ENCODE measurements at places on chromosomes 1 and 21.

DNA sequence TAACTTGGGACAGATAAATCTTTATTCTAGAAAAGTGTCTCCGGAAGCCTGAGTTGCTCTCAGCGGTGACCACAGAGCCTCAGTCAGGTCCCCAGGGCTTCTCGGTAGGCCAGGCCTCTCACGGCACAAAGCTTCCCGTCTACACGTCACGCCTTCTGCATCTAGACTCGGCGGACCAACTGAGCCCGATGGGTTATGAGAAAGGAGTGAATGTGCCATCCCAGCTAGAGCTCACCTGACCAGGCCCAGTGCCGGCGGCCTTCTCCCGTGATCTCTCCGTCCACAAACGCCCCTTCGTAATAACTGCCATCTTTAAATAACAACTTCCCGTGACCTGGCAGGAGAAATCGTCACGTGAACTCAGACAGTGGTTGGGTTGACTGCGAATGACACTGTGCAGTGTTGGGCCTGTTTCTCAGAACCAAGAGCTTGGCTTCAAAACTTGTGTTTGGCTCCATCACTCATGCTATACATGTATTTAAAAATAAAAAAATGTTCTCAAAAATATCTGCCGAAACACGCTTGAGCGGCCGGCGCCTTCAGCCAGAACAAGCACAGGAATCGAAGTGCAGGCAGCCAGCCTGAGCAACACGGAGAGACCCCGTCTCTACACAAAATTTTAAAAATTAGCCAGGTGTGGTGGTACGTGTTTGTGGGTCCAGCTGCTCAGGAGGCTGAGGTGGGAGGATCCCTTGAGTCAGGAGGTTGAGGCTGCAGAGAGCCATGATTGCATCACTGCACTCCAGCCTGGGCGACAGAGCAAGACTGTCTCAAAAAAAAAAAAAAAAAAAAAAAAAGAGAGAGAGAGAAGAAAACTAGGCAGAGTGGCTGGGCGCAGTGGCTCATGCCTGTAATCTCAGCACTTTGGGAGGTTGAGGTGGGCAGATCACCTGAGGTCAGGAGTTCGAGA, 3.1 kb downstream of the MORN1 start:
- DNase-seq, result no peak

DNA sequence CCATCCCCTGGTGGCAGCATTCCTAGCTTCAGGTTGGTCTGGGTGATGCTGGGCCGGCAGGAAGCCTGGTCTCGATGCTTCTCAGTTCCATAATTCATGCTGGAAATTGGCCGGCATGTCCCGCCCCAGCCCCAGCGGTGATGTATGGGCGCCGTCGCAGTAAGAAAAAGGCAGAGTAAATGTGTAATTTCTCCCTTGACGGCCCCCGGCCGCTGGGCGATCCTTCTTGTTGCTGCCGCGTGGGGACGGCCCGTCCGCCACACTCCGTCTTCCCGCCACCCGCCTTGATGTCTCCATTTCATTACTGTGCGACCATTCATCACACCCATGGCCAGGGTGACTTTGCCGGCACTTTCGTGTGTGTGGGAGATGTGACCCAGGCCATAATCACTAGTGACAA, 8.5 kb downstream of the DMAP1 start:
- DNase-seq, result no peak

DNA sequence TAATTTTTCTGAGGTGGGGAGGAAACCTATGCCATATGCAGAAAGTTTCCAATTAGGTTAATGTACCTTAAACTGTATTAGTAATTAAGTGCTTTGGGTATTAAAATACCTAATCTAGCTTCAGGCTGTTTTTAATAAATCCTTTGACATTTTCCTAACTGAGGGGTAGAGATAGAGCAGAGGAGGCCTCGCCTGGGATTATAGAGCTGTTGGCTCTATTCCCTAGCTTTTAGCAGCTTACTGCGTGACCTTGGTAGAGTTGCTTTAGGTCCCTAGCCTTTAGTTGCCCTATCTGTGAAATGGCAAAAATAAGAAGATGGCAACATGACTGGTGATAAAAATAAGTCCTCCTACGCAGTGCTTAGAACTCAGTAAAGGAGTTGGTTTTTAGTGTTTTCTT, 621.0 kb downstream of the LMO4 start:
- DNase-seq, result no peak

GRCh38 chr21:36788120-36788638, 89.3 kb downstream of the SIM2 start:
- DNase-seq, result no peak

DNA sequence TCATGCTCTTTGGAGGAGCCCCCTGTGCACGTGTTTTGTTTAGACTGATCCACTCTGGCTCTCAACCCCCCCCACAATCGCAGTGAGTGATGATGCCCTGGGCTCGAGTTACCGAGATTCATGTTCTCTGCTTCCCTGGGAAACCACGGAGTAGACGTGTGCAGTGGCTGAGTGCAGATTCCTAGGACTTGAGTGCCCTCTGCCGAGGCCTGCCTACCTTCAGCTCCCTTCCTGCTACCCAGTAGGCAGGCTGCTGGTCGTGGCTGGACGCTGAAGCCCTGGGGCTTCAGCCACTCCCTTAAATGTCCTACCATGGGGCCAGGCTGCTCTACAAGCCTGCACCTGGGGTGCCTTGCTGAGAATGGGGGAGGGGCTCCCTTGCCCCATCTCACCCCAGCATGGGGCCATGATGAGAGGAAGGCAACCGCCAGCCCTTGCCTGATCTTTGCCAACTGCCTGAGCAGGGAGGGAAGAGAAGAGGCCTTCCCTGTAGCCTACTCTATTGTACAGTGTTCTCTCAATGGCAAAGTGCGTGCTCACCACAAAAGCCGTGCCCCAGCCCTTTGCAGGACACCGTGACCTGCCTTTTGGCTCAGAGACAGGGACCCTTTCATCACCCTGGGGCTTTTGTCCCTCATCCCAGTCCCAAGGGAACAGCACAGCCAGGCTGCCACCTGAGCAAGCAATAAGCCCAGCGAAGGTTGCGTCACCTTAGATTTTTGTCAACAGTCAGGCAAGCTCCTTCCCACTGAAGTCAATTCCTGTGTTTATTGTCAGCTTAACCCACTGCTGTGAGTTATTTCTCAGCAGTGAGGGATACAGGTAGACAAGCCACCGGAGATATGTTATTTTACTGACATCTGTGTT, 4.1 kb upstream of the GRIK3 start:
- peak; percentile 38 for DNase-seq

GRCh38 chr1:82795508-82796149, 994.9 kb downstream of the ADGRL2 start:
- DNase-seq, result no peak

- DNase-seq, result no peak
Observed at GRCh38 chr1:197302775-197303174, 34.7 kb downstream of the CRB1 start.

DNA sequence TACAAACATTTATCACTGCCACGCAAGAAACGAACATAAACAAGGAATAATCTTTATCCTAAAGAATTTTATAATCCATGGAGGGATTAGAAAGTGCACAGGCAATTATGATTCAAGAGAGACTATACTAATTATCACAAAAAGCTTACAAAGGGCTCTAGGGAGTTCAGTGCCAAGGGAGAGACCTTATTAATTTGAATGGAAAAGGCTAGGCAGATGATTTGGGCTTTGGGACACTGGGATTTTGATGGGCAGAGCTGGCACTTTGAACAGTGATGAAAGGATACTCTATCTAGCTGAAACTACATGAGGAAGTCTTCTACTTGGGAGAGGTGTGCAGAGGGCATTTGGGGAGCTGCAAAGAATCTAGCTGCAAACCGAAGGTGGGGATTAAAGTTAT, 48.9 kb upstream of the IVNS1ABP start:
- DNase-seq, result no peak

DNA sequence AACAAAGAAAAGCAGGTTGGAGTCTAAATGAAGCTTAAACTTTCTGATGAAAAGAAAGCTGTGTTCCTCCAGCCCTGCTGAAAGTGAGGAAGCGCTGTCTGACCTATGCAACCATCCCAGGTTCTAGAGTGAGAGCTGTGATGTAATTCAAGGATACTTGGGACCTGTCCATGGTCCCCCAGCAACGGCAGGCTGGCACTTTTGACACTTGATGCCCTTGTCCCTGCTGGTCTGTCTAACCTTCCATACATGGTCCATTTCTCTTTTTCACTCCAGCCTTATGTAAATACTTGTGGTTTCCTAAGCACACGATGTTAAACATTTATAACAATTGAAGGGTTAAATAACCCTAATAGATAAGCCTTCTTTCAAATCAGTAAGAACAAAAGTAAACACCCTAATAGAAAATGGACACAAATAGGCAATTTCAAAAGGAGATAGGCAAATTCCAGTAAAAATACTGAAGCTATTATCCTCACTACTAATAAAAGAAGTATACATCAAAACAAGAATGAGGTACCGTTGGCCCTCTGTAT, 17.7 kb upstream of the KDM4A start:
- DNase-seq, result no peak

GRCh38 chr1:214285610-214286440, 4.9 kb downstream of the SMYD2 start:
- no peak for DNase-seq

GRCh38 chr1:58214674-58215073, 331.9 kb downstream of the OMA1 start:
- DNase-seq, result no peak

GRCh38 chr1:158112994-158113758, 67.5 kb upstream of the CD1D start:
- peak; percentile 65 for DNase-seq

GRCh38 chr1:93080179-93080823, 1.2 kb downstream of the MTF2 start:
- no peak for DNase-seq

GRCh38 chr1:205493241-205494085, 11.0 kb upstream of the CDK18 start:
- DNase-seq, result no peak

GRCh38 chr1:56709269-56709880, 64.3 kb downstream of the PRKAA2 start:
- no peak for DNase-seq

DNA sequence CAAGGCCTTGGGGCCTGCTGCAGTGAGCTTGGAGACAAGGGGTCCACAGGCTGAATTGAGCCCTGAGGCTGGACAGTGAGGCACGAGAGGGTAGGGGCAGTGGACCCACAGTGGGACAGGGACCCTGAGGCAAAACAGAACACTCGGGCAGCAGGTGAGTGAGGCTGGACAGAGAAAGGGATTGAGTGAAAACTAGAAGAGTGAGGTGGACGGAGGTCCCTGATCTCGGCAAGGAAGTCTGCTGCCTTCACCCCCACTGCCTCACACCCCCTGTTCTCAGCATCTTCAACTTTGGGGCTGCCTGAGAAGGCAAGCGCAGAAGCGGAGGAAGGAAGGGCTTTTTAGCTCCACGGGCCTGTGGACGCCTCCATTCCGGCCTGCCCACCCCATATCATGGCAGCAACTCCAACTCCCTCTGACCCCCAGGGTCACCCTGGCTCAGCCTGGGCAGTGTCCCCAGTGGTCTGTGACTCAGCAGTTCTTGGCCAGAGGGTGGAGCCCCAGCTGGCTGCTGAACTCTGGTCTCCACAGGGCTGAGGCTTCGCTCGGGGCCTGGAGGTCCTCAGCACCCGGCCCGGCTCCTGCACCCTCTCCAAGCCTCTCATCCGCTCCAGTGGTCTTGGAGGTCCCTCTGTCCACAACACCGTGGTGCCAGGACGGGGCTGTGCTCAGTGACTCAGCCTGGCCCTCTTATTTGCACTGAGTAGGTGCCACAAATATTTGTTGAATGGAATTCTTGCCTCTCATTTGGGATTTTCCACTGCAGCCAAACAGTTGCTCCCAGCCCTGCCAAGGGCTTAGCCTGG, 60.0 kb upstream of the EPS8L3 start:
- DNase-seq, result no peak

- no peak for DNase-seq
Observed at GRCh38 chr21:44890338-44890931, 16.9 kb upstream of the PTTG1IP start.

GRCh38 chr1:99599678-99600175, 46.2 kb upstream of the PALMD start:
- DNase-seq, result no peak

- DNase-seq, result no peak
Observed at GRCh38 chr1:231233735-231234417, 7.1 kb upstream of the GNPAT start.

GRCh38 chr1:29920316-29920715, 684.0 kb downstream of the PTPRU start:
- no peak for DNase-seq

- DNase-seq, result no peak
Observed at GRCh38 chr1:15851210-15852035, 3.9 kb downstream of the SPEN start.

GRCh38 chr1:235925016-235925415, 58.3 kb upstream of the LYST start:
- no peak for DNase-seq

GRCh38 chr1:13556224-13556764, 27.3 kb upstream of the PDPN start:
- DNase-seq, result no peak

GRCh38 chr1:111719674-111720132, 19.5 kb downstream of the INKA2 start:
- no peak for DNase-seq

GRCh38 chr1:214380986-214381695, 100.2 kb downstream of the SMYD2 start:
- no peak for DNase-seq

GRCh38 chr21:29145354-29145782, 14.9 kb downstream of the MAP3K7CL start:
- DNase-seq, result no peak

- DNase-seq, result no peak
Observed at GRCh38 chr1:155175927-155176371, 2.3 kb downstream of the TRIM46 start.

- DNase-seq, result no peak
Observed at GRCh38 chr1:202639500-202639899, 70.8 kb downstream of the SYT2 start.

- DNase-seq, result no peak
Observed at GRCh38 chr1:203867802-203868201, 6.4 kb downstream of the SNRPE start.

DNA sequence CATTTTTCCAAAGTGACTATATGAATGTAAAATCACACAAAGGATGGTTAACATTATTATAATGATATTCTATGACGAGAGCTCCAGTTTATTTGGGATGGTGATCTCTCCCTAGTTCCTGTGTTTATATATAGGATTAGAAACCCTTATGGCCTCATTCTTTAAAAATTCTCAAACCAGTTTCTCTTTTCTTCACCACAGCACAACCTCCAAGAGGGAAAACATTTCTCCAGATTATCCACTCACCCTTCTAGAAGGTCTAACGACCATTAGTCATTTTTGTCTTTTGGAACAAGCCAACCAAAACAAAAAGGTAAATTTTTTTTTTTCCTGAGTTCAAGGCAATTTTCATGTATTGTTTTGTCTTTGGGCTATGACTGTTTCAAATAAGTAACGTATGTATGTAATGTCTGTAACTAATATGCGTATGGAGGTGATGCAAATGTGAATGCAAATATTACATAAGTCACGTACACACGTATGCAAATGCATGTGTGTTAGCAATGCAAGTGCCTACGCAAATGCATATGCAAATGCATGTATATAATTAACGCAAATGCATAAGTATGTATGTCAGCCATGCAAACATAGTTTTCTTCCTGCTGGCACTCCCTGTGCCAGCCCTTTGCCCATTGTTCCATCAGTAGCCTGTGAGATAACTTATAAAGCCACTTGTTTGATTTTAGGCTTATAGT, 72.5 kb upstream of the MORC3 start:
- DNase-seq, result no peak
